Vagina (tissue), 2 donors: ENCODE measurements at places on chromosomes 6 and 20. TPM values are rescaled to one million over a fixed set of nuclear protein-coding genes. Genes with fewer than 3 reads are reported as not detected.

GRCh38 chr6:127793396-127793795, 107.5 kb downstream of the THEMIS start:
- no peaks in the 10 kb centered on the region for H3K36me3 ChIP-seq
- H3K27me3 ChIP-seq: no peaks in the 10 kb centered on the region
- no peak for DNase-seq
- no peak overlapping the region for H3K4me3 ChIP-seq

DNA sequence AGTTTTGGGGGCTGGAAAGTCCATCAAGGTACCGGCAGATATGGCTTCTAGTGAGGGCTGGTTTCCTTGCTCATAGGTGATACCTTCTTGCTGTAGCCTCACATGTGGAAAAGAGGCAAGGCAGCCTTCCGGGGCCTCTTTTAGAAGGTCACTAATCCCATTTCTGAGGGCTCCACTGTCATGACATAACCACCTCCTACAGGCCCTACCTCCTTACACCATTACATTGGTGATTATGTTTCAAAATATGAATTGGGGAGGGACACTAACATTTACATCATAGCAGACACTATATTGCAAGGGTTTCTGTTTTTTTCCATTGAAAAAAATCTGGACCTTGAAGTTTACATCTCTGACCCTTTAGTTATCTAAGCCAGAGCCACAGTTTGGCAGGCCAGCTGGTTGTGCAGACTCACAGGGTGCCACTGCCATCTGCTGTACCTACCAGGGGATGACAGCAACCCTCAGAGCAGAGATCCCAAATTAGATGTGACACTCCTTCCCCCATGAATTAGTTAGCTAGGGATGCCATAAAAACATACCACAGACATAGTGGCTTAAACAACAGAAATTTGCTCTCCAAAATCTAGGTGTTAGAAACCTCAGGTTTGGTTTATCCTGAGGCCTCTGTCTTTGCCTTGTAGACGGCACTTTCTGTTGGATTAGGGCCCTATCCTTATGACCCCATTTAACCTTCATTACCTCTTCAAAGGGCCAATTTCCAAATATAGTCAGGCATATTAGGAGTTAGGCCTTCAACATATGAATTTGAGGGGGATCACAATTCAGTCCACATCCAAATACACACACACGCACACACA, 166.4 kb upstream of the RNF217 start:
- H3K36me3 ChIP-seq: no peaks in the 10 kb centered on the region
- no peaks in the 10 kb centered on the region for H3K27me3 ChIP-seq
- no peak overlapping the region for H3K27ac ChIP-seq

GRCh38 chr6:50681213-50681824, 32.0 kb upstream of the TFAP2D start:
- H3K27ac ChIP-seq: no peak overlapping the region
- no peaks in the 10 kb centered on the region for H3K27me3 ChIP-seq
- DNase-seq: no peak
- no peaks in the 10 kb centered on the region for H3K4me1 ChIP-seq

- no peak for DNase-seq
- no peak overlapping the region for H3K4me3 ChIP-seq
- no peaks in the 10 kb centered on the region for H3K27me3 ChIP-seq
- H3K27ac ChIP-seq: no peak overlapping the region
- peaks cover 10% of the 10 kb centered on the region for H3K4me1 ChIP-seq
Observed at GRCh38 chr6:139508023-139508422, 133.6 kb upstream of the CITED2 start.

Gene DEFB123
- not detected for total RNA-seq
